Left ventricle myocardium inferior (tissue), 1 donor: ENCODE measurements at places on chromosomes 2 and 18.

DNA sequence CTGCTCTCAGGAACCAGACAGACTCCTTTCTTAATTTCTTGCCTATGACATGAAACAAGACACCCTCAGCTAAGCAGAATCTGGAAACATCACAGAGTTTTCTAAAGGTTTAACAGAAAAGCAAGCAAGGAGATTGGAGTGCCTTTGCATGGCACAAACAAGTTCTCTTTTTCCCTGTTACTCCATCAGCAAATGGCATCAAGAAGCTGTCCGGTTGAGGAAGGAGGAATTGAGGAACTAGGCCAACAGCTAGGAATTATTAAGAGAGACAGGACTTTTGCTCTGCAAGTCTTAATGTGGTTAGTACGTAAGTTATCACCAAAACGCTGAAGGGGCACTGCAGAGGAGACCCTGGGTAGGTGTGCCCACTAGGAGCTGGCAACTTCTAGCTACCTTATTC lies 53.2 kb downstream of the NEB start:
- no peaks in the 10 kb centered on the region for H3K27me3 ChIP-seq
- H3K27ac ChIP-seq, result no peak overlapping the region
- no peak for DNase-seq
- no peaks in the 10 kb centered on the region for H3K36me3 ChIP-seq

- H3K27ac ChIP-seq, result peak overlapping the region; percentile 62
- no peaks in the 10 kb centered on the region for H3K36me3 ChIP-seq
- DNase-seq, result no peak
- peaks cover 50% of the 10 kb centered on the region for H3K4me1 ChIP-seq
Measured at GRCh38 chr2:31319406-31320175, 85.6 kb downstream of the EHD3 start.

DNA sequence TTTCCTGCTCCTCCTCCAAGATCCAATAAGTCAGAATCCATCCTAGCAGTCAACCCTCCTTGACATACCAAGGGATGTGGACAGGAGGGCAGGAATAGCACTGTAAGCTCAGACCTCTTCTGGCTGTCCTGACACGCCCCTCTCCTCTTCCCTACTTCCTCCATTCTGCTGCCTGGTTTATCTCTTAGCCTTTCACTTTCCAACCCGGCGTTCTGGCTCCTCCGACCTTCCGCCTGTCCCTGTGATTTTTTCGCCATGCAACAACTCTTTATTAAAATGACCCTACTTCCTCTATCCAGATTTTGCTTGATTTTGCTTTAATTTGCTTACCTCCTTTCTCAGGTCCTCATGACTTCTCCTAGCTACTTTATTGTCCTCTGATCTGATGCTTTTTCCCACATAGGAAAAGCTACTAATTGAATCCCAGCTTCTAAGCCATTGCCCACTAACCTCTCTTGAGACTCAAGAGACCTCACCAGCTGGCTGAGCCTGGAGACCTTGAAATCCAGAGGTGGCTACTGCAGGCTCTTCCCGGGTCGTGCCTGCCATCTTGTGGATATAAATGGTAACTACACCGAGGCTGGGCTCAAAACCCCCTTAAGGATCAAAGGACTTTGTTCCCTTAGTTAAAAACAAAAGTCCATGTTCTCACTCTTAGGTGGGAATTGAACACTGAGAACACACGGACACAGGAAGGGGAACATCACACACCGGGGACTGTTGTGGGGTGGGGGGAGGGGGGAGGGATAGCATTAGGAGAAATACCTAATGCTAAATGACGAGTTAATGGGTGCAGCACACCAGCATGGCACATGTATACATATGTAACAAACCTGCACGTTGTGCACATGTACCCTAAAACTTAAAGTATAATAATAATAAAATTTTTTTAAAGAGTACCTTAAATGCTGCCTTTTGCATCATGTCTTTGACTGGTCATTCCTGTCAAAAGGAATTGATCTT lies 139.4 kb downstream of the AKAIN1 start:
- H3K27ac ChIP-seq, result no peak overlapping the region
- peak overlapping the region; percentile 17 for H3K4me3 ChIP-seq
- peaks cover 12% of the 10 kb centered on the region for H3K27me3 ChIP-seq
- no peaks in the 10 kb centered on the region for H3K36me3 ChIP-seq
- DNase-seq, result peak; percentile 23

DNA sequence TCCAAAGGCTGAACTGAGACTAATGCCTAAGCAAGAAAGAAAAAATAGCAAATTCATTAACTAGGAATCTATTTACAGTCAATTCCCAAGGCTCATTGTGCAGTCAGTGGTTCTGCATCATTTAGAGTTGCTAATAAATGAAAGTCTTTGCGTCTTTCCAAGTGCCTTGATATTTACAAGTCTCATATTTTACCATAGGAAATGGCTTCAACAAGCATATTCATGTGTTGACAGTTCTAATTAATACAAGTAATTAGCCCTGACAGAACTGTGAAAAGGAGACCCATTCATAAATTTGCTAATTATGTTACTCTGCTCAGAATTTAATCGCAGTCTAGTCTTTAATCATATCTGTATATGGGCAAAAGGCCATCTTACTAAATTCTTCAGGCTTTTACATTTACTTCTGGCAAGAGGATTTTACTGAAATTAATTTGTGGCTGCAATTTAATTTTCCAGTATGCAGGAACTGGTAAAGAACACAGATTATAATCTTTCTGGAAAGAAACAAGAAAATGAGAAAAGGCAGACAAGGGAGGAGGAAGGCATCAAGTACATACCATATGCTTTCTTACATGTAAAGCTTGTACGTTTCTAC lies 126.4 kb downstream of the RHBDD1 start:
- no peak for DNase-seq
- H3K4me1 ChIP-seq, result no peaks in the 10 kb centered on the region
- peaks cover 6% of the 10 kb centered on the region for H3K36me3 ChIP-seq
- H3K4me3 ChIP-seq, result no peak overlapping the region
- no peaks in the 10 kb centered on the region for H3K27me3 ChIP-seq

DNA sequence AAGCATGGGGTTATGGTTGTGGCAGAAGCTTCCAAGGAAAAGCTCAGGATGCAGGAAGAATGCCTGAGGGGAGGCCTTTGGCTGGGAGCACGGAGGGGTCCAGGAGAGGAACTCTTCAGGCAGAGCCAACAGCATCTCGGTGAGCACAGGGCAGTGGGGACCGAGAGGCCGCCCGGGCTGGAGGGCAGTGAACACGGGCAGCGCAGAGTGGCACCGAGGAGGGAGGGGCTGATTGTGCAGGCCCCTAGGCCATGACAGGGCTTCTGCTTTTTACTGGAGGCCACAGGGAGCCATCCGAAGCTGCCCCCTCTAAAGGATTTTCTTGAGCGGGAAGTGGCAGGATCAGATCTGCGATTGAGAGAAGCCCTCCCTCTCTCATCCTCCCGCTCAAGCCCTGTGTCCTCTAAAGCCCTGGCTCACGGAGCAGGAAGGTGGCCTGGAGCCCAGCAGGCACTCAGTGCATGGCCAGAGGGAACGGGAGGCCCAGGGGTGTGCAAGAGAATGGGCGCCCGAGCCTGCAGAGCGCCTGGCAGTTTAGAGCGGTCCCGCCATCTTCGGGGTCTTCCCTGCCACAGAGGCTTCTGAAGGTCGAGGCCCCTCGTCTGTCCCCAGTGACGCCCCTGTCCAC lies 110.0 kb upstream of the STON1 start:
- DNase-seq, result peak; percentile 21
- H3K4me3 ChIP-seq, result peak overlapping the region; percentile 44
- H3K27me3 ChIP-seq, result no peaks in the 10 kb centered on the region
- no peaks in the 10 kb centered on the region for H3K36me3 ChIP-seq
- peak overlapping the region; percentile 73 for H3K27ac ChIP-seq

DNA sequence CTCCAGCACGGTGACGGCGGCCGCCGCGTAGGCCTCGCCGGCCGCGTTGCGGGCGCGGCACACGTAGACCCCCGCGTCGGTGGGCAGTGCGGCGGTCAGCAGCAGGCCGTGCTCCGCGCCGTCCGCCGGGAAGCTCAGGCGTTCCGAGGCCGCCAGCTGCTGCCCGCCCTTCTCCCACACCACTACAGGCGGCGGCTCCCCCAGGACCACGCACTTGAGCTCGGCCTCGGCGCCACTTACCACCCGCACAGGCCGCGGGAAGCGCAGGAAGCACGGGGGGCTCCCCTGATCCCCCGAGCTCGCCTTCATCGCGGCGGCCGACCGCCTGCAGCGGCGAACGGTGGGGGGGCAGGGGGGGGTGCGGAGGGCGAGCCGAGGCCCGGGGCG lies 422 bp downstream of the OBSL1 start:
- H3K27me3 ChIP-seq, result peaks cover 44% of the 10 kb centered on the region
- peaks cover 14% of the 10 kb centered on the region for H3K36me3 ChIP-seq
- DNase-seq, result no peak

GRCh38 chr2:97267411-97268074 lies 154.6 kb downstream of the ANKRD36 start:
- no peaks in the 10 kb centered on the region for H3K4me1 ChIP-seq
- H3K27ac ChIP-seq, result no peak overlapping the region
- H3K27me3 ChIP-seq, result no peaks in the 10 kb centered on the region
- H3K36me3 ChIP-seq, result no peaks in the 10 kb centered on the region

- no peaks in the 10 kb centered on the region for H3K36me3 ChIP-seq
- no peaks in the 10 kb centered on the region for H3K4me1 ChIP-seq
- H3K27ac ChIP-seq, result no peak overlapping the region
Measured at GRCh38 chr2:239745386-239746227, 279.5 kb downstream of the NDUFA10 start.

DNA sequence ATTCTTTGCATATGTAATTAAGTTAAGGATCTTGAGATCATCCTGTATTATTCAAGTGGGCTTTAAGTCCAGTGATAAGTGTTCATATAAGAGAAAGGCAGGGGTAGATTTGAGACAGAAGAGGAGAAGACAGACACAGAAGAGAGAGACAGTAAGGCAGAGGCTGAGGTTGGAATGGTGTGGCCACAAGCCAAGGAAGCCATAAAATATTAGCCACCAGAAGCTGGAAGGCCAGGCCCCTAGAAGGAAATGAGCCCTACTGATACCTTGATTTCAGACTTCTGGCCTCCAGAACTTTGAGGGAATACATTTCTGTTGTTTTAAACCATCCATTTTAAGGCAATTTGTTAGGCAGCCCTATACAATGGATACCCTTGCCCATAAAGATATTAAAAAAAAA lies 66.9 kb upstream of the DLX2 start:
- no peak overlapping the region for H3K4me3 ChIP-seq
- H3K27me3 ChIP-seq, result peaks cover 18% of the 10 kb centered on the region
- H3K36me3 ChIP-seq, result no peaks in the 10 kb centered on the region
- no peak overlapping the region for H3K27ac ChIP-seq
- DNase-seq, result no peak
- peaks cover 12% of the 10 kb centered on the region for H3K4me1 ChIP-seq

- peaks cover 5% of the 10 kb centered on the region for H3K4me1 ChIP-seq
- no peaks in the 10 kb centered on the region for H3K27me3 ChIP-seq
- no peak overlapping the region for H3K27ac ChIP-seq
- no peak overlapping the region for H3K4me3 ChIP-seq
- no peaks in the 10 kb centered on the region for H3K36me3 ChIP-seq
Measured at GRCh38 chr2:229486673-229487072, 215.6 kb upstream of the PID1 start.

- DNase-seq, result no peak
- H3K27me3 ChIP-seq, result peaks cover 25% of the 10 kb centered on the region
- no peaks in the 10 kb centered on the region for H3K36me3 ChIP-seq
- peak overlapping the region; percentile 68 for H3K4me3 ChIP-seq
- peak overlapping the region; percentile 86 for H3K27ac ChIP-seq
- peaks cover 74% of the 10 kb centered on the region for H3K4me1 ChIP-seq
Measured at GRCh38 chr2:105399207-105399861, 483 bp upstream of the FHL2 start.

DNA sequence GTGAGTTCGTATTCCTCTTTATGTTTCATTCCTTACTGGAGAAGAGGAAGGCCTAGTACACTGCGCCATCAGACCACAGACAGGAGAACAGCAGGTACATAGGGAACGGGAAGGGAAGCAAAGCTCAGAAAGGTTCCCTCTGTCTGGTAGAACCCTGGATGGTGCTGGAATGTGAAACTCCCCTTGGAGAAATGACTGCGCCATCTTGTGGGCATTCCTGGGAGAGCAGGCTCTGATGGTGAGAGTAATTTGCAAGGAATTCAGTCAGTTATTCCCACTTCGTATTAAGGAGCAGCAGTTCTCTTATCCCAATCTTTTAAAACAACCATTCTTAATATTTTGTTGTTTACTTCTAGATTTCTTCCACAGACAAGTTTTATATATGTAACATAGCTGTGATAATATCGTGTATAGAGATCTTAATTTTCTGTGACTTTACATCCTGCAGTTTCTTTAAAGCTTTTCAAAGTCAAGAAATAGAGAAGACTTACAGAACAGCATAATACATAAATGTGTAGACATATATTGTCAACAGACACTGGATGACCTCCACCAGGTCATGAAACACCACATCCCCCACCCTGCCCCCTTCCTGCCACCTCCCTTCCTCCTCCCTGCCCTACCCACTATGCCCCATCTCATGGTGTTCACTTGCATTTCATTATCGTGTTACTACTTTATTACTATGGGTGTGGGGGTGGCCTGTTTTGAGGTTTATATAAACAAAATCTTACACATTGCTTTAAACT lies 83.9 kb downstream of the ARHGEF4 start:
- H3K36me3 ChIP-seq, result no peaks in the 10 kb centered on the region
- H3K27ac ChIP-seq, result no peak overlapping the region
- no peak overlapping the region for H3K4me3 ChIP-seq
- peaks cover 31% of the 10 kb centered on the region for H3K27me3 ChIP-seq
- DNase-seq, result peak; percentile 51

DNA sequence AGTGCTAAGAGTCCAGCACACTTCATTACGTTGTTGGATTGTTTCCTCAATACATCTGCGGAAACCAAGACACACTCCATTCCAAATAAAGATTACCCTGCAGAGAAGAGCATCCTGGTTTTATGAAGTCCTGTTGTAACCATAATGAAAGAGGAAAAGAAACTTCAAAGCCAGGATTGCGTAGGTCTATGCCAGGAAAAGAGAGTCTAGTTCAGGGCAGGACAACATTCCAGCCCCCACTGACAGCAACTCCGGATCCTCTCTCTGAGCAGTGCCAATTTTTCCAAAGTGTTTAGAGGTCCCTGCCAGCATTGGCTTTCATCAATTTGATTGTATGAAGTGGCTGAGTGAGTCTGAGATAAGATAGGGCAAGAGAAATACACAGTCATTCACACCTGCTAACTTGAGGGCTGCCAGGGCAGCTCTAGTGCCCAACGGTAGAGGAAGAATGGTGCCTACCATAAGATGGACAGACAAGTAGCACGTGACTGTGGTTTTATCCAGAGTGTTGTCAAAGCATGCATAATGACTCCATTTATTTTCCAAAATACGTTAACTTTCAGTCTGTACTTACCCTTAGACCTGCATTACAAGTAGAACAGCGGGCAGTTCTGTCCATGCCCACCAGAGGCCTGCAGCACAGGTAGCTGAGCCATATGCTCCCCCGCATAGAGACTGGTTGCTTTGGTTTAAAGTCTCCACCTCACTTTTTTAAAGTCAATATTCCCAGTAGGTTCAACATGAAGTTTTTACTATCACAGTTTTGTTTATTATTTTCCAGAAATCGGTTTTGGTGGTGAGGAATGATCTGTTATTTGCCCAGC lies 23.7 kb downstream of the PIEZO2 start:
- H3K4me1 ChIP-seq, result no peaks in the 10 kb centered on the region
- no peak overlapping the region for H3K4me3 ChIP-seq
- DNase-seq, result no peak
- H3K27ac ChIP-seq, result no peak overlapping the region
